ENCODE measurements at places on chromosomes 2 and 18.

DNA sequence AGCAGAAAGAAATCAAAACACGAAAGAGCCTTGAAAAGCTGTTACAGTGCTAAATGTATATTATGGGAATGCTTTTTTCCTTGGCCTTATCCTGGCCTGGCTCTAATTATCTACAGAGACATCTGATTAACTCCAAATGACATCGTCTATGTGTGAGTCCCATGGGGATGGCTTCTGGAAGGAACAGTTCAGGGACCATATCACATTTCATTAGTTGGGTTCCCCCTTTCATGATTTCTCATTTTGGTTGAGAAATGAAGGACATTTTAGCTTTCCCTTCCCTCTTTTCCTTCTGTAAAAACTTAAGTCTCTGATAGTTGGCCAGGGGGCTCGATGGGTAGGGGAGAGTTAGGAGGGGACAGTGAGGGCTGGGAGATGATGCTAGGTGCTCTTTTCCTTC is 116.7 kb downstream of the PRKCE start:
- no peak for DNase-seq

- no peak for DNase-seq
These were observed 127.9 kb downstream of the AGAP1 start for GRCh38 chr2:235621736-235622135.

GRCh38 chr2:141199711-141200110 is 931.1 kb downstream of the LRP1B start:
- DNase-seq = no peak

- DNase-seq = no peak
These were observed 330.4 kb downstream of the SLC4A3 start for GRCh38 chr2:219957820-219958219.

DNA sequence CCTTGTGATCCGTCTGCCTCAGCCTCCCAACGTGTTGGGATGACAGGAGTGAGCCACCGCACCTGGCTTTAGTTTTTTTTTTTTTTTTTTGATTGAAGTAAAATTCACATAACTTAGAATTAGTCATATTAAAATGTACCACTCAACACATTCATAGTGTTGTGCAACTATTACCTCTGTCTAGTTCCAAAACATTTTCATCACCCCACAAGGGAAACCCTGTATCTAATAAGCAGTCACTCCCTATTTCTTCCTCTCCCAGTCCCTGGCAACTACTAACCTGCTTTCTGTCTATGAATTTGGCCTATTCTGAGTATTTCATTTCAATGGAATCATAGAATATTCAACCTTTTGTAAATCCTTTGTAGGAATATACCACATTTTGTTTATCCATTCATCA is 123.9 kb upstream of the FAM117B start:
- DNase-seq = no peak

GRCh38 chr2:165295643-165296042 is 56.4 kb downstream of the SCN2A start:
- no peak for DNase-seq

- no peak for DNase-seq
These were observed 5.9 kb downstream of the LYPD1 start for GRCh38 chr2:132664096-132664495.

- no peak for DNase-seq
These were observed 5.3 kb downstream of the MAP4K3 start for GRCh38 chr2:39431592-39432316.

DNA sequence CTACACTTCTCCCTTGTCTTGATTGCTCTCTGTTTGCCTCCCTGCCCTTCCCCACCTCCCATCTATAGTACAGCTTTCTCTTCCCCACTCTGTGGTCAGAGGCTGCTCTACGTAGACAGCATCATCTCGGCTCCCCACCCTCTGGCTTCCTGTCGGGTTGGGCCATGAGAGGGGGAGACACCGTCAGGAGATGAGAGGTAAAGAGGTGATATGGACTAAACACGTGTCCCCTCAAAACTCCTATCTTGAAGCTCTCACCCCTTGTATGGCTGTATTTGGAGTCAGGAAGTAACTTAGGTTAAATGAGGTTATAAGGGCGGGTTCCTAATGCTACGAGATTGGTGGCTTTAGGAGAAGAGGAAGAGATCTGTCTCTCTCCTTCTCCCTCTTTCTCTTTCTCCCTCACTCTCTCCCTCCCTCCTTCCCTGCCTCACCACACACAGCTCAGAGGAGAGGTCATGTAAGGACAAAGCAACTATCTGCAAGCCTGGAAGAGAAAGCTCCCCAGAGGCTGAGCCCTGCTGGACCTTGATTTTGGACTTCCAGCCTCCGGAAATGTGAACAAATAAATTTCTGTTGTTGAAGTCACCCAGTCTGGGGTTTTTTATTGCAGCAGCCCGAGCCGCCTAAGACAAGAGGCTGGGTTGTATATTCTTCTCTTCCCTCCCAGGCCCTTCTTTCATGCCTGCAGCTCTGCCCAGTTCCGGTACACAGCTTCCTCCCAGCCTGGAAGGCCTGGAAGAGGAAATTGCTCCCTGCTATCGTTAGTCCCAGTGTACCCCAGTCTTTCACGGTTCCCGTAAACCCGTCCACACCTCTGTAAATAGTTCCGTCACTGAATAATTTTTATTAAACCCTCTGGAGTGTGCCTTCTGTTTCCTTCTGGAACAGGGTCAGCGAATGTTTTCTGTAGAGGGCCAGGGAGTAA is 138.0 kb downstream of the AKAIN1 start:
- DNase-seq = peak; percentile 1

DNA sequence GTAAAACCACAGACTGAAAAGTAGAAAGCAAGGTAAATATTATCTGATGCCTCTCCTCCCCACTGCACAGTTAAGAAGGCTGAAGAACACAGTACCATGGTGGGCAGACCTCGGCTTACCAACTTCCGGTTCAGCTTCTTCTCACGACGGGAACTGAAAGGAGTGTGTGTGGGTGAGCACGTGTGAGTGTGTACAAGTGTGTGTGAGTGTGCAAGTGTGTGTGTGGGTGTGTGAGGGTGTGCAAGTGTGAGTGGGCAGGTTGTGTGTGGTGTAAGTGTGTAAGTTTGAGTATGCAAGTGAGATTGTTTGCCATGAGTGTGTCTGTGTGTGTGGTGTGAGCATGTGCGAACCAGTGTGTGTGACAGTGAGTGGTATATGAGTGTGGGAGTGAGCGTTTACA is 103.5 kb downstream of the ADD2 start:
- DNase-seq = no peak

DNA sequence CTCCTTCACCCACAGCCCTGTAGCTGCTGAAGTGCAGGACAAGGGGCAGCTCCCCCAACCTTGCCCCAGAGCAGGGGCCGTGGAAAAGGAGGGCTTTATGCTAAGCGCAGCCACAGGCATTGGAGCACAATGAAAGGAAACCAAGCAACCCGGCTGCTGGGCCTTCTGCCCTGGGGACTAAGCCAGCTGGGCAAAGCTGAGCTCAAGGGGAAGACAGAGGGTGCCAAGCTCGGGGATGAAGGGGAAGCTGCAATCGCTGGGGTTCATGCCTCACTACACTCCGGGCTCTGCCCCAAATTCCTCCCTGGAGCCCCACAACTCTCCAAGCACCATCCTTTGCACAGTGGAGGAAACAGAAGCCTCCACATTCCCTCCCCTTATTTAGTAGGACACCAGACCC is 12.4 kb downstream of the SFXN5 start:
- DNase-seq = no peak

DNA sequence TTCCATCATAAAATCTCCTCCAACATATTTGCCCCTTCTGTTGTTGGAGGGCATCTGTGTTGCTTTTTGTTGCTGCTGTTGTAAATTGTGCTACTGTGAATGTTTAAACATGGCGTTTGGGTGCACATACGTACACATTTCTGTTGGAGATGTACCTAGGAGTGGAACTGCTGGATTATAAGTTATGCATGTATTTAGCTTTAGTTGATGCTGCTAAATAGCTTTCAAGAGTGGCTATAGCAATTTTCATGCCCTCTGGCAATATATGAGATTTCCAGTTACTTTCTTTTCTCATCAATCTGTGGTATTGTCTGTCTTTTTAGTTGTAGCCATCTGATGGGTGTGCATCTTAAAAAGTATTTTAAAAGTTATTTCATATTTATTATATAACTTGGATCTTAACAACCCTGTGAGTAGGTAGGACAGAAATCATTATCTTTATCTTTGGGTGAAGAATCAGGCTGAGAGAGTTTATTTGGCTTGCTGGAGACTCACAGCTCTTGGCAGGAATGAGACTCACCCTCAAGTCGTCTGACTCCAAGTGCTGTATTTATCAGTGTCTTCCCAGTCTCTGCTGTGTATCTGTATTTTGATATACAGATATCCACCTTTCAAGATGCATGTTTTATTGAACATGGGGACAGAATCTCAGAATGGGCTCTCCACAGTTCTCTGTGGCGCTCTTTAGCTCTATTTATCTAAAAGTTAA is 16.9 kb downstream of the ZNF236 start:
- DNase-seq = peak; percentile 36

GRCh38 chr2:219062081-219062480 is 1.4 kb upstream of the IHH start:
- DNase-seq = no peak

DNA sequence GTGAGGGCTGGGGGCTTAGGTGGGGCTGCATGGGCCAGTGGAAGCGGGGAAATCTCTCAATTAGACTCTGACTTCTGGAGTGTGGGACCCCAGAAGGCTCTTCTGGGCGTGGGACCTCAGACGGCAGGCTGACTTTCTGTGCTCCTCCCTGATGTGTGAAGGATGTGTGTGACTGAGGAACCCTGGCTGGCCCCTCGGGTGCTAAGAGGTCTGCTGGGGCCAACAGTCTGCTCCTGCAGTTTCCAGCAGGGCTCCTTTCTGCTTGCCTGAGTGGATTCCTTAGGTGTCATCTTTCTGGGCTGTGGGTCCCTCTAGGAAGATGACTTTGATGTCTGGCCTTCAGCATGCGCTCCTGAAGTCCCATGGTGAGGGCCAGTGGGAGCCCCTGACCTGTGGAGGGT is 167.5 kb downstream of the DYSF start:
- no peak for DNase-seq

- no peak for DNase-seq
These were observed 304.6 kb downstream of the MYCN start for GRCh38 chr2:16244966-16245320.

- no peak for DNase-seq
These were observed 238.8 kb downstream of the LDLRAD4 start for GRCh38 chr18:13457327-13457726.

DNA sequence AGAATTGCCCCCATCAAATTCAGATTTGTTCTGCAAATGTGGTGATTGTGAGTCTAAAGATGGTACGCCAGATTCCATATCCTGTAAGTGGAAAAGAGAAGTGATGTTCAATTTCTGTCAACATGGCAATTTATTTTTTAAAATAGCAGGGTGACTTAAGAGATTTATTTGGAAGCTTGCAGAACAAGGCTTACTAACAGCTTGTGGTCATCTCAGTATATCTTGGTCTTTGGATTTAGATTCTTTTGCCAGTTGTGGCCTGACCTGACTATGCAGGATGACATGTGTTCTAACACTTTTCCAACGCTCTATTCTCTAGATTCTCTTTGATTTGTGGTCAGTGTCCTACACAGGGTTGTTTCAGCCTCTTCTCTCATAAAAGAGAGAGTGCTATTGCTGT is 74.4 kb downstream of the MAP3K20 start:
- DNase-seq = no peak

GRCh38 chr2:101114815-101115214 is 36.4 kb downstream of the TBC1D8 start:
- peak; percentile 15 for DNase-seq

DNA sequence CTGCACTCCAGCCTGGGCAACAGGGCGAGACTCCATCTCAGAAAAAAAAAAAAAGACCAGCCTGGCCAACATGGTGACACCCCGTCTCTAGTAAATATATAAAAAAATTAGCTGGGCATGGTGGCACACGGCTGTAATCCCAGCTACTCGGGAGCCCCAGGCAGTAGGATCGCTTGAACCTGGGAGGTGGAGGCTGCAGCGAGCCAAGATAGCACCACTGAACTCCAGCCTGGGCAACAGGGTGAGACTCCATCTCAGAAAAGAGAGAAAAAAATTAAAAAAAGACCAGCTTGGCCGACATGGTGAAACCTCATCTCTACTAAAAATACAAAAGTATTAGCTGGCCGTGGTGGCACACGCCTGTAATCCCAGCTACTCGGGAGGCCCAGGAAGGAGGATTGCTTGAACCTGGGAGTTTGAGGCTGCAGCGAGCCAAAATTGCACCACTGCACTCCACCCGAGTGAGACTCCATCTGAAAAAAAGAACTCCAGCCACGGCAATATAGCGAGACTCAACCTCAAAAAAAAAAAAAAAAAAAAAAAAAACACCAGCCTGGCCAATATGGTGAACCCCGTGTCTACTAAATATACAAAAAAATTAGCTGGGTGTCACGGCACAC is 346.1 kb upstream of the PLGLB2 start:
- DNase-seq = no peak

- DNase-seq = no peak
These were observed 218.0 kb downstream of the LDLRAD4 start for GRCh38 chr18:13436576-13436975.

DNA sequence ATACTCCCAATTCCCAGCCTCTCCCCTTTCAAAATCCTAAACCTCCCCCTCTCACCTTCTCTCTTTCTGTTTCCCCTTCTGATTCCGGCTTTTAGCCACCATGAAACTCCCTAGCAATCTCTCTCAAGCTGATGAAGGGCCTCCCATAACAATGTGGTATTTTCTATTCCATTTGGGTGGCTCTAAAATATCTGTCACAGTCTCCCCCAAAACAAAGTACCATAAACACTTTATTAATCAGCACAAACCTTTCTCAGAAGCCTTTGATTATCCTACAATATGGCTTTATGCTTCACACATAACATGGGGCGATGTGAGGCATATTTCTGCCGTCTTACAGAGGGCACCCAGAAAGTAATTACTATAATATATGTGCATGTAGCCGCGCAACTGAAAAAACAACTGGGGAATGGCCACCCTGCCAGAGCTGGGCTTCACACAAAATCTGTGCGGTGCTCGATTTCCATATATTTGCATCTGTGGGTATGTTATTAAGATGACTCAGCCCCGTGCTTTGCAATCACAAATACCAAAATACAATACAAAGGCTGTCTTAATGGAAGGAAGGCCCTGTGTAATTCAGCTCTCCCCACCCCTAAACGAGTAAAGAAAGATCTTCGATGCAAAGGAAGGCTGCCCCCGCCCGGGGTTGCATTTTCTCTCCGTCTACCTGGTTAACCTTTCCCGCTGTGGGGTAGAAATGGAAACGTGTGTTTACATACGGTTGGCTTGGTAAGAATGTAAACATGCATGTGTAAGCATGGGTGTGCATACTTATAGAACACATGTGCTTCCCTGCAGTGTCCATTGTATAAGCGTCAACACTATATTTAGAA is 81.4 kb downstream of the CELF4 start:
- DNase-seq = no peak
